ENCODE measurements at places on chromosomes 4 and X.

DNA sequence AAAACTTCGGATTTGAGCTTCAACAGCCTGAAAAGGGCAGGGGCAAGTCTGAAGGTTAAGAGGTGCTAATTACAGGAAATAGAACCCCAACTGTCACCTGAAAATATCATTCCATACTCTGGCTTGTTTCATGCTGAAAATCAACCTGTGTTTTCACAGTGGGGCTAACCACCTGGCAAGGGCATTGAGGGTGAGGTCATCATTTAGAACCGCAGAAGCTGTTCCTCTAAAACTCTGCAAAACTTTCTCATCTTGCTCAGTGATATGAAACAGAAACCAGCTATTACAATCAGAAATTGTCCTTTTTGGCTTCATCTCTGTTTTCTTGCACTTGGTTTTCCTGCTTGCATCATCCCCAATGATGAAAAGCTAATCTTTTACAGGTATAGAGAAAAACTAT is 247.6 kb downstream of the DCLK2 start:
- no peak for DNase-seq

- DNase-seq = no peak
Observed at GRCh38 chrX:7586126-7586525, 256.8 kb upstream of the VCX start.

DNA sequence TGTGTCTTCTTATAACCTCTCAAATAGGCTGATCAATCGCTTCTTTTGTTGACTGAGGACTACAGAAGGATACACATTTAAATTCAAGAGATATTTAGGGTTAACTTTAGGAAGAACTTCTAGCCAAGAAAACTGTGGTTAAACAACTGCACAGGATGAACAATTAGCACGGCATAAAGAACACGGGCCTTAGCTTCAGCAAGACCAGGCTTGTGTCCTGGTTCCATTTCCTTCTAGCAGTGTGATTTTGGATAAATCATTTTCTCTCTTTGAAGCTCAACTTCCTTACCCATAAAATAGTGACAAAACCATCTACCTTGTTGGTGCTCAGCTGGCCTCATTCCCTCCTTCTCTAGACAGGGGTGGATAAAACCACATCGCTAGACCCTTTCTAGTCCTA is 117.6 kb downstream of the TSPAN5 start:
- no peak for DNase-seq

- DNase-seq = no peak
Observed at GRCh38 chr4:124806403-124806802, 93.9 kb upstream of the ANKRD50 start.

- DNase-seq = no peak
Observed at GRCh38 chr4:142372530-142373260, 473.4 kb downstream of the INPP4B start.

DNA sequence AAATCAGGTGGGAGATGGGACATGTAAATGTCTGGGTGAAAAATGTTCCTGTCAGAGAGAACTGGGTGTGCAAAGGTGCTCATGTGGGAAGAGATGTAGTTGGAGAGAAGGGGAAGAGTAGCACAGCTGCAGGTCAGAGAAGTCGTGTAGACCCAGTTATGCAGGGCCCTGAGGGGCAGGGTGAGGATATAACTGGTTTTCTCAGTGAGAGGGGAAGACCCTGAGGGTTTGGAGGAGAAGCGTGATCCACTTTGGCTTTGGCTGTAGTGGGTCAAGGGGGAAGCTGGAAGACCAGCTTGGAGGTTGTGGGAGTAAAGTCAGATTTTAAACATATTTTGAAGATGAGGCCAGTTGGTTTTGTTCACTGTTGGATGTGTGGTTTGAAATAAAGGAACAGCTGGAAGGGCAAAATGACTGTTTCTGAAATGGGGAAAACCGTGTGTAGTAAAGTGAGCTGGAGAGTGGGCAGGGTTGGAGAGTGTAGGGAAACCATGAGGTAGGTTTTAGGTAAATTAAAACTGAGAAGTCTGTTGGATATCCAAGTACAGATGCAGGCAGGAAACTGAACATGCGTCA is 44.2 kb downstream of the NAP1L5 start:
- no peak for DNase-seq

Measured in CD4-positive, alpha-beta T cell treated with Interferon alpha-2 for 1 hour (primary cell).